ENCODE measurements at places on chromosomes 2 and 18.

DNA sequence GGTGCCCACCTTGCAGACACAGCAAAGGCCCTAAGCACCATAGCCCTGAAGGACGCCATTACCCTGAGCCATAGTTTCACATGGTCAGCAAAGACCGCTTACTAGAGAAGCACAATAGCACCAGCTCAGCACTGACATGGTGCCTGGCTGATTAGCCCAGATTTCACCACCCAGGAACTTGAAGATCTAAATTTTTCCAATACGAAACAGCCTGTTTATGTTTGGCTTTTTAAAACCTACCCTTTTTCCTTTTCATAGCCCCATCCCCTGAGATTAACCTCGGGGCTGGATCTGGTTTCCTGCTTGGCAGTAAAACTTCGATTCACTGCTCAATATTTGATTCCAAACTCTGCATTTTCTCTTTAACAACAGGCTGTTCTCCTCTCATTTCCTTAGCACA, 158.5 kb upstream of the PID1 start:
- DNase-seq: no peak

DNA sequence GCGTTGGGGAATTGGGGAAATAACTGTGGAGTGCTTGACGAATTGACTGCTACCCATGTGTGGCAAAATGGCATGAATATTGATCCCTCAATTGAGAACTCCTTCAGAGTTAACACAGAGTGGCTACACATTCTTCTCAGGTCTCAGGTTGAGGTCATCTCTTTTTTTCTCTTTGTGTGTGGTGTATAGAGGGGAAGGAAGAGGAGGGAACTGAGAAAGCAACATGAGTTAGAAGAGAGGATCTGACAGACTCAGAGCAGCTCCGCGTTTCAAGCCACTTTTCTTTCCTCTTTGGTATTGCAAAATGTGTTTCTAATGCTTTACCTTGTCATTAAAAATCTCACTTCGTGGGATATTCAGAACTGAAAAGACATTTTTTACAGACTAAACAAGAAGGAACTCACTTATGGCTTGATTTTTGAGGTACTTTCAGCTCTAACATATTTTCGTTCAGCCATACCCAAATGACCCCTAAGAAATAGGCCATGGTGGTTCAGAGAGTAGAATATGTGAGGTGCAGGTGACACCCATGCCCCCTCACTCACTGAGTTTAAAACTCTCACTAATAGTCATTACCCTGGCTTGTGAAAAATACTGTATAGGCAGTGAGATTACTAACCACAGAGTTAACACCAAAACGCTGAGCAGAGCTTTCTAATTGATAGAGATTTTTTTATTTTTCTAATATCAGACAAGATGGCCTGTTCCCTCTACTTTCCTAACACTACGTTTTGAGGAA, 22.5 kb downstream of the STAT4 start:
- no peak for DNase-seq

GRCh38 chr18:58196164-58196563, 152.1 kb downstream of the NEDD4L start:
- DNase-seq: no peak

DNA sequence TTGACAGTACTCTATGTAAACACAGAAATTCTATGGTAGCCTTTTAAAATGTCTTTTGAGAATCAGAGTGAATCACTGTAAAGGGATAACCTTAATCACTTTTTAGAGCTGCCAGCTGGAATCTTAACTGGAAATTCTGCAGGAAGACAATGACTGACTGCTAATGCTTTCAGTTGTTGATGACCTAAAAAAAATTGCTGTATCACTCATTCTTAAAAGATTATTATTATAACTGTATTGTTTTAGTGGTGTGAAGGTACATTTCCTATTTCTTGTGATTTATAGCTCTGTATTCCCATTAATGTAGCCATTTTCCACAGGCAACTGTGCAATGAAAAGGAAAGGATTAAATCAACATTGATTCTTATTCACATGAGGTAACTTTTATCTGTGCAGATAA, 260.5 kb downstream of the CALCRL start:
- DNase-seq: no peak

- DNase-seq: no peak
Measured at GRCh38 chr2:32067549-32067948, 4.2 kb downstream of the SPAST start.

DNA sequence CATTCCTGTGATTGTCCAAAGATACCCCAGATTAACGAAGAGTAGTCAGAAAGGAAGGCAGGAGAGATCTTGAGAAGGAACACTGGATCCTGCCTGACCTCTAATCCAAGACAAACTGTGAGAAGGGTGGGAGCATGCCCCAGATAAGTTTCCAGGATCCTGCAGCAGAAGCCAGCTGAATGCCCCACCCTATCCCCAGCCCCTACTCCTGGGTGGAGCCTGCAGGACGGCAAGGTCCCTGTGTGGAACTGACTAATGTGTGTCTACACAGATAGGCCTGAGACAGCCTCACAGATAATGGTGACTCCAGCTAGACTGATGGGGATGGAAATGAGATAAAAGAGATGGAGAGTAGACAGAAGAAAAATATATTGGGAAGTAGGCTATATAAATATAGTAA, 174.3 kb downstream of the PDE1A start:
- DNase-seq: no peak

- DNase-seq: no peak
Measured at GRCh38 chr2:110173523-110173922, 31.3 kb downstream of the NPHP1 start.

GRCh38 chr18:34976534-34976898, 64.7 kb upstream of the MAPRE2 start:
- no peak for DNase-seq

GRCh38 chr2:45654250-45654649, 2.8 kb downstream of the PRKCE start:
- DNase-seq: no peak

- no peak for DNase-seq
Measured at GRCh38 chr18:6434481-6434880, 19.8 kb upstream of the L3MBTL4 start.

GRCh38 chr18:48913775-48914174, 37.0 kb downstream of the SMAD7 start:
- DNase-seq: no peak

DNA sequence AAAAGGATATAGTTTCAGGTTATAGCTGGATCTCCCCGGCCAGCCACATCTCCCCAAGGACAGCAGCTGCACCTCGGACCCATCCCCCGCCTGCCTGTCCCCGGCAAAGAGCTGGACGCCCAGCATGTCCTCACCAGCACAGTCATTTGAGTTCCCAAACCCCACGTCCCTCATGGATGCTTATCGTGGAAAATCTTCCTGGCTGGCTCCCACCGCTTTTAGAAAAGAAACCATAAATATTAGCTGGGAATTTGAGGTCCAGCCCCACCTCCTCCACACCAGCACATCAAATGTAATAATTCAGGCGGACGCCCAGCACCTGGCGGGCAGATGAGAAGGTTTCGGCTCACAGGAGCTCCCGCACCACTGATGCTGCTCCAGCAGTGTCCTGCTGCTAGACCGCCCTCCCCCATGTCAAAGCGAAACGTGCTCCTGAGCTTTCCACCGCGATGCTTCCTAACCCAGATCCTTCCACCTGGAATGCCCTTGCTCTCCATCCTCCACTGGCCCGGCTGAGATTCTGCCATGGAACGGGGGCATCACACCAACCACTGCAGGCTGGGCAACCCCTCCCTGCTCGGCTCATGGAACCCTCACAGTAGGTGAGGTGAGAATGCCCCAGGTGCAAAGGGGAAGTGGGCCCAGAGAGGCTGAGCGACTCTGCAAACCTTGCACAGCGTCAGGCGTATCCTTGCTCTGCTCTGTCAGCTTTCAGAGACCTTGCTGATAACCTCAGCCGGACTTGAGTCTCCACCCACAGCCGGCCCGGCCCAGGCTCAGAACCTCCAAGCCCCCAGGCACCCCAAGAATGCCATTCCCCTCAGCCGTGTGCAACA, 71.5 kb upstream of the GPC1 start:
- no peak for DNase-seq

DNA sequence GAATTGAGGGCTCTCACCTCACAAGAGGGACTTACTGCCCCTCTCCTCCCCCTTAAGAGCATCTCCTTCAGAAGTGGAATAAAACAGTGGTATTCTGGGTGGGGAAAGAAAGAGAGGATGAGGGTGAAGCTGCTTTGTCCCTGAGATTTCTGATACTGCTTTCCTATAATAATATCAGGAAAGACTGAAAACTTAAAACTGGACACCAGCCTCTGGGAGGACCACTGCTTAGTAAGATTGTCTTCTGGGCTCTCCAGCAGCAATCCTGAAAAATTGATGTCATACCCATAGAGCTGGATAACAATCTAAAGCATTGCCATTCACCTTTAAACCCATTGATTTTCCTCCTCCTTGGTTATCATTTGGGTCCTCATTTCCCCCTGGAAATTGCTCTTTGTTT, 4.7 kb upstream of the HOXD4 start:
- DNase-seq: no peak

Measured in heart left ventricle (tissue), 16 donors.